Activated CD4-positive, alpha-beta T cell treated with anti-CD3 and anti-CD28 coated beads, Interleukin-2, amount 50 U/mL, for 1 hour (primary cell): ENCODE measurements at places on chromosomes 2 and 18.

DNA sequence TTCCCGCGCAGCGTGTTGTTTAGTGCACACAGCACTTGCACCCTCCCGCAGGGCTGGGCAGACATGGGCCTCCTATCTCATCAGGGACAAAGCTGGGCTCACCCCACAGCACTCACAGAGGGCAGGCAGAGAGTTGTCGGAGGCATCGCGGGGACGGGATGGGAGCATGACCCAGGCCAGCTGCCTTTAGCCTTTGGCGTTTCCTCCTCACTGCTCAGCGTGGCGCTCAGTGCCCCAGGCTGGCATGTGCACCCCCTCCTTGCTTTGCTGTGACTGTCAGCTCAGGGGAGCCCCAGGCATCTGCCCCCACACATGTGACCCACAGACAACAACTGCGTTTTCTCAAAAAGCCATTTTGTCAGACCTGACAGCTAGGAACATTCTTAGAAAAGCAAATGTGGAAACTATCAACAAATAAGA is 101.1 kb downstream of the RNF144A start:
- DNase-seq, result no peak

DNA sequence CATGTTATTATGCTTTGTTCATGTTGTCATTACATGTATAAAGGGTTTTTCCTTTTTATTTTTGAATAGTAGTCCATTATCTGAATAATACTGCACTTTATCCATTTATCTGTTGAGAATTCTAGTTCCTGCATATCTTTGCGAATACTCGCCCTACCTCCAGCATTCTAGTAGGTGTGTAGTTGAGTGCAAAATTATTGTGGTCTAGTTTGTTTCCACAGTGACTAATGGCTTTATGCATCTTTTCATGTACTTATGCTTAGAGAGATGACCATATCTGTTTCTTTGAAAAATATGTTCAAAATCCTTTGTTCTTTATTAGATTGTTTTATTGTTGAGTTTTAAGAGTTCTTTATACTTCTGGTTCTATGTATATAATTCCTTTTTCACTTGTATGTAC is 48.8 kb downstream of the EIF5B start:
- DNase-seq, result no peak

GRCh38 chr2:176812246-176812775 is 400.3 kb upstream of the HNRNPA3 start:
- no peak for DNase-seq

DNA sequence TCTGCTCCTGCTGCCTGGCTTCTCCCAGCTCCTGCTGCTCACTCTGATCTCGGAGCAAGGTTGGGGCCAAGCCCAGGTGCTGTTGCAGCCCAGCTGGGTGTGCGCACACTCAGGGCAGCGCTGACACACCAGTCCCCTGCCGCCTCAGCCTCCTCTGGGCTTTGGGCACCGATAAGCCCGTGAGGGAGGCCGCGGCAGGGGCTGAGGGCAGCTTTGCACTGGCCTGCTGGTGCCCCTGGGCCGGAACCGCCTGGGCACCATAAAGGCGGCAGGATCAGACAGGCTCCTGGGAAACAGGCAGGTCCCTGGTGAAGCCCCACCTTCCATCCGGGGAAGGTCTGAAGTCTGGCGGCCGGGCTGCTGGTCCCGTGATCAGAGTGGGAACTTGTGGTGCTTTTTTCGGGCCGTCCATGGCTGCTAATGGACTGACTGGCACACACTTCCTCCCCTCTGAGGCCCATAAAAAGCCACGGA is 14.1 kb upstream of the EML6 start:
- DNase-seq, result no peak

DNA sequence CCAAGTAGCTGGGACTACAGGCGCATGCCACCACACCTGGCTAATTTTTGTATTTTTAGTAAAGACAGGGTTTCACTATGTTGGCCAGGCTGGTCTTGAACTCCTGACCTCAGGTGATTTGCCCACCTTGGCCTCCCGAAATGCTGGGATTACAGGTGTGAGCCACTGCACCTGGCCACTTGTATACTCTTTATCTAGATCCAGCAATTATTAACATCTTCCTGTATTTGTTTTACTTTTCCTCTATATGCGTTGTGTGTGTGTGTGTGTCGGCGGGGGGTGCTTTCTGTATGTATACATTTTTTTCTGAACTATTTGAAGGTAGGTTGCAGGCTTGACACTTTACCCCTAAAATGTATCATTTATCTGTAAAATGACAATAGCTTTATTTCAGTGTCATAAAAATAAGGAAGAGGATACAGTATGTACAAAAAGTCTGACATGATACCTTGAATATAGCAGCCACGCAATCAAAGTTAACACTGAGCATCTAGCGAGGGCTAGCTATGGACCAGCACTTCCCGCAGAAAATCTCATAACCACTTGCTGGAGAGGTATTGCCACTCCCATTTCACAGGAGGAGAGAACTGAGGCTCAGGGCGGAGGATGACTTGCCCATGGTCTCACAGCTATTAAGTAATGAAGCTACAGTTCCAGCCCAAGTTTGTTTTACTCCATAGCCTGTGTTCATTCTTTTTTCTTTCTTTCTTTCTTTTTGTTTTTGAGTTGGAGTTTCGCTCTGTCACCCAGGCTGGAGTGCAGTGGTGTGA is 251.3 kb downstream of the MYCN start:
- DNase-seq, result no peak

DNA sequence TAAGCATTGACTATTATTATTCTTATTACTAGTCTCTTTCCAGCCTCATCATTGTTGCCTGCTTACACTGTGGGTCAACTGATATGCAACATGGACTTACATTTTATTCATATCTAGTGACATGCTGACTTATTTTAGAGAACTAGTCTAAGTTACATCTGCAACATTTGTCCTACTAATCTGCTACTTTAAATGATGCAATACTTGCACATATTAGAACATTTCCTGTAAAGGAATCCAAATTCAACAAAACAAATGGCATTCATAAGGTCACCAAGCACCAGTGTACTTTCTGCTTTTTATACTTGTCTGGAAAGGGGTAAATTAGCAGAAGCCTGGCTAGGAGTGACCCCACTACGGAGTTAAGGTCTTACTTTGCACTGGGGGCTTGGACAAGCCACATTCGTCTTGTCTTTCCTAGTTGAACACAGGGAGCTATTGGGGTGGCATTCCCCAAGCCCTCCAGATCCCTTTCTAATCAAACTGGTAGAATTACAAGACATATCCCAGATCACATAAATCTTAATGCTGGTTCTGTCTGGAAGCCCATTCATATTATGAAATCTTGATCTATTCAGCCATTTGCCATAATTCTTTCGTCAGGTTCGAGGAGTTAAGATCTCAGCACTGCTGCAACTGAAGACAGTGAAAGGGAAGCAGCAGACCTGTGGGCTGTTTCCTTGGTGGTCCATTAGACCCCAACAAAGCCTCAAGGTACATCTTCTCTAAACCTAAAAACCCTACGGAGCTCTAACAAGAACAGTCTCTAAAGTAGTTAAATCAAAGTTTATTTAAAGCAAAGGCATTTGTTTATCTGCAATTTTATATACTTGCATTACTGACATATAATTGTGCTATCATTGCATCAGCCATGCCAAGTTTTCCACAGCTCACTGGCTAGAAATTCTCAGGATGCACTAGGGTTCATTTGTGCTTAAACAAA is 49.9 kb upstream of the RTN4 start:
- DNase-seq, result no peak

DNA sequence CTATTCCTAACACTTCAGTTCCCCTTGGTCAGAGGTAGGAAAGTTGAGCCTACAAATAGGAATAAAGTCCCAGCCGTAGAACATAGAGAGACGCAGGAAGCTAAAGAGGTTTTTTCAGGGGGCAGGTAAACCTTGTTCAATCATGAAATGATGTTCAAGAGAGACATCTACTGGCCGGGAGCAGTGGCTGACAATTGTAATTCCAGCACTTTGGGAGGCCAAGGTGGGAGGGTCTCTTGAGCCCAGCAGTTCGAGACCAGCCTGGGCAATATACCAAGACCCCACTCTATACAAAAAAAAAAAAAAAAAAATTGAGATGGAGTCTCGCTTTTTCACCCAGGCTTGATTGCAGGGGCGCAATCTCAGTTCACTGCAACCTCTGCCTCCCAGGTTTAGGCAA is 66.7 kb upstream of the DNAJC10 start:
- no peak for DNase-seq

- no peak for DNase-seq
These were observed 288.5 kb downstream of the PDE11A start for GRCh38 chr2:177783835-177784744.

DNA sequence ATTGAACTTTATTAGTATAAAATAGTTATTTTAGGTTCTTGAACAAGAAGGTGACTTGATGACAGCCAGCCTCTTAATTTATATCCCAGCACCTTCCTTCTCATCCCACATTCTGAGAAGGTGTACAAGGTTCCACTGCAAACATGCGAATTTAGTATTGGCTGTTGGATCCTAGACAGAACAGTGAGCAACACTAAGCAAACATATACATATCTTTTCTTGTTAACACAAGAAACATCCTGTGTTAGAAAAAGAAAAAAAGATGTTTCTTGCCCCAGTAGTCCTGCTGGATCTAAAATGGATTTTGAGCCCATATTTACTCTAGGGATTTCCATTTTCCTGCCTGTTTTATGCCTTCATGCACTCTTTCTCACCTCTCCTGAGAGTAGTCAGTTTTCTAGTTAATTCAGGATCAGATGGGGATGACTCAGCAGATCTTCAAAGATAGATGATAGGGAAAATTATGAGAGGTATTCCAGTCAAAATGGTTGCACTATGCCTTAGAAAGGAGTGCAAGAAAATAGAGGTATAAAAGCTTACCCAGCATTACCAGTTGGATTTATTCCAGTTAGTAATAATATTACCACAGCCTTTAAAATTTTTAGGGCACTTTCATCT is 336.5 kb downstream of the MEIS1 start:
- no peak for DNase-seq

DNA sequence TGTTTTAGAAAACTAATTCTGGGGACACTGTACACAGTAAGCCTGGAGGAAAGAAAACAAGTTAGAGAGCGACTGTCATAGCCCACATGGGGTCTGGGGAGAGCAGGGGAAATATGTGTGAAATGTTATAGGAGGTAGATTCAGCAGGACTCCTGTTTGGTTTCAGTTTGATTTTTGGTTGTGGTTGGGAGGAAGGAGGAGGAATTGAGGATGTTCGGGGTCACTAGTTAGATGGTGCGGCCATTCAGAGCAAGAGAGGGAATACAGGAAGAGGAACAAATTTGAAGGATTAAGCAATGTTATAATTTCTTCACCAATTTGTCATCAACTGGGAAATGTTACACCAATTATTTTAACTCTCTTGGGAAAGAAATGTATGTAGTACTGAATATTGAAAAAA is 25.1 kb downstream of the TTC39C start:
- DNase-seq, result no peak

DNA sequence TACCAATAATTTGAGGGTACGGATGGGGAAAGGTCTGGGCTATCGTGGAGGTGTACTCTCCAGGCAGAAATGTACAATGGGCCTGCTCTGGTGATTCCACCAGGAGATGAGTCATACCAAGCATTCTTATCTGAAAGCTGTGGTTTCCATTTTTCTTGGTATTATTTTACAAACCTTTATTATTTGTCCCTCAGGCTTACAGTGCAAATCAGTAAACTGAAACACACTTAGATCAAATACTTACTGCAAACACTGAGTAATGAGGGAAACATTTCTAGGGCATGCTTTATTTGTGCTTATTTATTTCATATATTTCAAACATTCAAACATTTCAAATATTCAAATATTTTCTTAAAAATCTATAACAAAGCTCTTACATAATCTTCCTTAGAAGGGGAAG is 319.8 kb downstream of the RND3 start:
- DNase-seq, result no peak

GRCh38 chr2:88857951-88858411 is 166.5 kb downstream of the RPIA start:
- DNase-seq, result no peak
